ENCODE measurements at places on chromosomes 13 and 19. TPM values are rescaled to one million over a fixed set of nuclear protein-coding genes. Genes with fewer than 3 reads are reported as not detected.
A peak's percentile ranks its signal among the peaks of the same experiment; 100 is the strongest.

The HPN gene
- polyA plus RNA-seq = 0.54 TPM

The CEACAM16 gene
- polyA plus RNA-seq = not detected

The MBD3L2 gene
- not detected for polyA plus RNA-seq

DNA sequence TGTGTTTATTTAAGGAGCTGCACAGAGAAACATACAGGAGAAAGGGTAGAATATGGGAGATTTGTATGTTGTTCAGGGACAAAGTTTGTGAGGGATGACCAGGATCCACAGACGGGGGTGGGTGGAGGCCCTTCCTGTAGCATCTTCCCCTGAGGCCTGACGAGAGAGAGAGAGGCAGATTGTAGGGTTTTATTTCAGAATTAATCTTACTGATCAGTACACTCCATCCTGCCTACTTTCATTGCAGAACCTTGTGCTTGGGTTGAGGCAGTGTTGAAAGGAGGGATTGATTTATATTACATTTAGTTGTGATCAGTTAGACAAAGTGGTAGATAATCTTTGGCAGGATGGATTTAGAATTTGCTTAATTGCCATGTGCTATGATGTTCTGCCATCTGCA, 39.6 kb downstream of the MTUS2 start:
- no peak overlapping the region for H3K4me3 ChIP-seq
- H3K27me3 ChIP-seq = no peaks in the 10 kb centered on the region
- no peaks in the 10 kb centered on the region for H3K4me1 ChIP-seq
- H3K36me3 ChIP-seq = no peaks in the 10 kb centered on the region
- no peak for DNase-seq
- no peak overlapping the region for H3K27ac ChIP-seq

GRCh38 chr19:7539827-7540425, 4.4 kb downstream of the PNPLA6 start:
- H3K27ac ChIP-seq = no peak overlapping the region
- H3K36me3 ChIP-seq = peaks cover 28% of the 10 kb centered on the region
- no peak overlapping the region for H3K4me3 ChIP-seq

DNA sequence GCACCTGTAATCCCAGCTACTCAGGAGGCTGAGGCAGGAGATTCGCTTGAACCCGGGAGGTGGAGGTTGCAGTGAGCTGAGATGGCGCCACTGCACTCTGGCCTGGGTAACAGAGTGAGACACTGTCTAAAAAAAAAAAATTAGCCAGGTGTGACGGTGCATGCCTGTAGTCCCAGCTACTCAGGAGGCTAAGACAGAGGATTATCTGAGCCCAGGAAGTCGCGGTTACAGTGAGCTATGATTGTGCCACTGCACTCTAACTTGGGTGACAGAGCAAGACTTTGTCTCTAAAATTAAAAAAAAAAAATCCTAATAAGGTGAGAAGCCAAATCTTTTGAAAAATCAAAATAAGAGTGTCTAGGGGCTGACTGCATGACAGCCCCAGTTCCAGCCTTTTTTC, 9.7 kb upstream of the CEBPA start:
- DNase-seq = no peak
- H3K27me3 ChIP-seq = peaks cover 2% of the 10 kb centered on the region
- no peaks in the 10 kb centered on the region for H3K36me3 ChIP-seq
- no peaks in the 10 kb centered on the region for H3K4me1 ChIP-seq
- H3K27ac ChIP-seq = no peak overlapping the region

GRCh38 chr19:48154003-48154402, 16.1 kb downstream of the LIG1 start:
- H3K27me3 ChIP-seq = no peaks in the 10 kb centered on the region
- H3K4me3 ChIP-seq = no peak overlapping the region
- DNase-seq = no peak
- peaks cover 39% of the 10 kb centered on the region for H3K36me3 ChIP-seq
- no peak overlapping the region for H3K27ac ChIP-seq

GRCh38 chr19:10295847-10296591, 6.3 kb downstream of the ICAM5 start:
- no peak overlapping the region for H3K27ac ChIP-seq
- DNase-seq = no peak
- H3K4me3 ChIP-seq = peak overlapping the region; percentile 68
- no peaks in the 10 kb centered on the region for H3K27me3 ChIP-seq
- peaks cover 51% of the 10 kb centered on the region for H3K4me1 ChIP-seq

- no peaks in the 10 kb centered on the region for H3K36me3 ChIP-seq
- no peak overlapping the region for H3K27ac ChIP-seq
- no peak for DNase-seq
- no peak overlapping the region for H3K4me3 ChIP-seq
- no peaks in the 10 kb centered on the region for H3K27me3 ChIP-seq
Observed at GRCh38 chr13:111791131-111791530, 275.8 kb upstream of the SOX1 start.

DNA sequence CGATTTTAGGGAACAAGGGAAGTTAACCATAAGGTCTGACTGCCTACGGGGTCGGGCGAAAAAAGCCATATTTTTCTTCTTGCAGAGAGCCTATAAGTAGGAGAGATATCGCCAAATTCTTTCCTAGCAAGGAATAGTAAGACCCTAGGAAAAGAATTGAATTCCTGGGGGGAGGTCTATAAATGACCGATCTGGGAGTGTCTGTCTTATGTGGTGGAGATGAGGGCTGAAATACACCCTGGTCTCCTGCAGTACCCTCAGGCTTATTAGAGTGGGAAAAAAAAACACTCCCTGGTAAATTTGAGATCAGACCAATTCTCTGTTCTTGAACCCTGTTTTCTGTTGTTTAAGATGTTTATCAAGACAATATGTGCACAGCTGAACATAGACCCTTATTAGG, 447.5 kb upstream of the ATXN8OS start:
- H3K27me3 ChIP-seq = no peaks in the 10 kb centered on the region
- no peak overlapping the region for H3K4me3 ChIP-seq
- no peak overlapping the region for H3K27ac ChIP-seq
- H3K36me3 ChIP-seq = no peaks in the 10 kb centered on the region
- no peaks in the 10 kb centered on the region for H3K4me1 ChIP-seq
- DNase-seq = no peak
